ENCODE measurements at places on chromosomes 3 and 15.

- DNase-seq = no peak
Observed at GRCh38 chr3:3991598-3991997, 192.4 kb downstream of the LRRN1 start.

GRCh38 chr3:68402235-68402918 lies 530.0 kb downstream of the TAFA4 start:
- no peak for DNase-seq

DNA sequence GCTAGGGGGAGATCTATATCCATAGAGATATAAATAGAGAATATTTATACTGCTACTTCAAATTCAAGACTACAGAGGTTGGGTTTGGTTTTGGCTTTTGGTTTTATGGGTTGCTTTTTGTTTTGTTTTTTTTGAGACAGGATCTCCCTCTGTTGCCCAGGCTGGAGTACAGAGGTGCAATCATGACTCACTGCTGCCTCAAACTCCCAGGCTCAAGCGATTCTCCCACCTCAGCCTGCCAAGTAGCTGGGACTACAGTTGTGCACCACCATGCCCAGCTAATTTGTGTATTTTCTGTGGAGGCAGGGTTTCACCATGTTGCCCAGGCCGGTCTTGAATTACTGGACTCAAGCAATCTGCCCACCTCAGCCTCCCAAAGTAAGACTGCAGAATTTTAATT lies 3.9 kb upstream of the UBL7 start:
- no peak for DNase-seq

DNA sequence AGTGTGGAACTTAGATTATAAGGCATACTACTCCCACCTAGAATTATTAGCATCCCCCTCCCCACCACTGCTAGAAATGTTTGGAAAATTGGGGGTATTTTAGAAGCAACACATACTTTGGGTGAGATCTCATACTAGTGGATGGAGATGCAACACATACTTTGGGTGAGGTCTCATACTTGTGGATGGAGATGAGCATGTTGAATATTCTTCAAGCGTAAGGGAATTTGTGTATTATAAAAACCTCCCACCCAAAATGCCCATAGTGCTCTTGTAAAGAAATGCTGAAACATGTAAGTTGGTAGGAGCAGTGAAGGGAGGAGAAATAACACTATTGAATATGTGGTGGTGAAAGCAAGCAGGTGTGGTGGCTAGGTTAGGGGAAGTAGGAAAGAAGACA lies 124.0 kb upstream of the EPHA3 start:
- no peak for DNase-seq

DNA sequence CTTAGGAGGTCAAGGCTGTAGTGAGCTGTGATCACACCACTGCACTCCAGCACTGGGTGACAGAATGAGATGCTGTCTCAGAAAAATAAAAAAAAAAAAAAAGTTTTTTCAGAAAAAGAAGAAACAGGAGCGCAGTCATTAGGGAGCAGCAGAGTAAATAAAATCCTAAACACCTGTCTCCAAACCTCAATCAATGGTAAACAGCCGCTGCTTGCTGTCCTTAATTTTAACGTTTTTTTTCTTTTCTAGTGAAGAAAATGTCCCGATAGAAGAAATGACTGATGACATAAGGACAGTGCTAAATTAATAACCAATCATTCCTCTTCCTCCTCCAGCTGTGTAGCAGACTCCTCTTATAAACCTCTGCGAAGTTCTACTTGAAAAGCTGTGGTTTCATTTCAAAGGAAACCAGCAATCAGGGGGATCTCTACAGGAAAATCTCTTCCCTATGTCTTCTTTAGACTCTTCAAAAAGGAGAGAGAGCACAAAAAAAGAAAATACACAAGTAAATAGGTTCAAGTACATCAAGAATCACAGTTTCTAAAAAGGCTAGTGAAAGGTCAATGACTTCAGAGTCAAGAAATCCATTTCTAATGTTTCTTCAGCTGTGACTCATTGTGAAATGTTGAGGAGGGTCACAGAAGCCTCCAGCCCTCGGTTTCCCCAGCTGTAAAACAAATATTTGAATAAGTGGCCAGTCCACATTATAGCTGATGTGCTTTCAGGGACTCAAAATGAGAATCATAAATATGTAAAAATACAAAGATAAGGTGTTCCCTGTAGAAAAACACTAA lies 127.6 kb downstream of the TMCO5A start:
- DNase-seq = no peak

- no peak for DNase-seq
Observed at GRCh38 chr15:26698555-26698954, 74.3 kb downstream of the GABRB3 start.

Data from brain microvascular endothelial cell (primary cell).